ENCODE measurements at places on chromosomes 5 and 9. TPM values are rescaled to one million over a fixed set of nuclear protein-coding genes. Genes with fewer than 3 reads are reported as not detected.

PCDHB9 gene
- not detected for total RNA-seq

SHISAL2B gene
- not detected for total RNA-seq

CXCL14 gene
- not detected for total RNA-seq

PCDHB2 gene
- total RNA-seq = not detected

- DNase-seq = no peak
Measured at GRCh38 chr5:68408345-68408871, 192.9 kb downstream of the PIK3R1 start.

DNA sequence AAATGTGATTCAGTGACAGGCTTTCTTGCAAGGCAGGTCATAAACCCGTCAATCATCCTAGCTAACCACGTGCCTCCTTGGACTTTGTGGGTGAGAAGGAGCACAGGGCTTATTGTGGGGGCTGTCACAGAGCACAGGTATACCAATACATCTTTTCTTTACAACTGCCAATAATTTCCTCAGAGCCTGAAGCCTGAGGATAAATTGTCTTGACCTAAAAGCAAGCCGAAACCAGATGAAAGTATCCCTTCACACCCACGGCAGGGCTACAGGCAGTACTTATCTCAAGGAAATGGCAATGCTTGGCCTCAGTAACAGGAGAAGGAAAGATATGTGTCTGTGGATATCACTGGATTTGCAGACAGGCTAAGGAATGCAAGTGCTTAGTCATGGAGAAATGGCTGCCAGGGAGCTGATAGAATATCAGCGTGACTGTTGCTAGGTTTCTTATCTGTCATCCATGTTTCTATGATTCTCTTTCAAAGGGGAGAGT lies 90.3 kb upstream of the ZNF366 start:
- DNase-seq = no peak

GRCh38 chr9:92514635-92515034 lies 21.2 kb downstream of the ECM2 start:
- DNase-seq = no peak

GRCh38 chr5:35317586-35317985 lies 87.3 kb upstream of the PRLR start:
- no peak for DNase-seq

DNA sequence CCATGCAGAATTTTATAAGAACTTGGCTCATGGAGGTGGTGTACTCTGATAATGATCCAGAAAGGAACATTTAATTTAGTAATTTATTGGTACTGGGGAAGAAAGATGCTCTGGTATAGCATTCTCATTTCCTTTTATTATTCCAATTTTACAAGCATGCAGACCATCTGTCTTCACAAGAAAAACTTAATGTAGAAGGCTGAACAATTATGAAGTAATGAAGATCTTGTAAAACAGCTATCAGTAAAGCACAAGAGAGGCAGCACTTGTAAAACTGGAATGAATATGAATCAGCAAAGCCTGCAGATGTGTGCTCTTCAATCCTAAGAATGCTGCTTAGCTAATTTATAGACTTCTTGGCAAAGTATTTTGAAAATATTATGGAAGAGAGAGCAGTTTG lies 300.0 kb downstream of the YTHDC2 start:
- DNase-seq = no peak

DNA sequence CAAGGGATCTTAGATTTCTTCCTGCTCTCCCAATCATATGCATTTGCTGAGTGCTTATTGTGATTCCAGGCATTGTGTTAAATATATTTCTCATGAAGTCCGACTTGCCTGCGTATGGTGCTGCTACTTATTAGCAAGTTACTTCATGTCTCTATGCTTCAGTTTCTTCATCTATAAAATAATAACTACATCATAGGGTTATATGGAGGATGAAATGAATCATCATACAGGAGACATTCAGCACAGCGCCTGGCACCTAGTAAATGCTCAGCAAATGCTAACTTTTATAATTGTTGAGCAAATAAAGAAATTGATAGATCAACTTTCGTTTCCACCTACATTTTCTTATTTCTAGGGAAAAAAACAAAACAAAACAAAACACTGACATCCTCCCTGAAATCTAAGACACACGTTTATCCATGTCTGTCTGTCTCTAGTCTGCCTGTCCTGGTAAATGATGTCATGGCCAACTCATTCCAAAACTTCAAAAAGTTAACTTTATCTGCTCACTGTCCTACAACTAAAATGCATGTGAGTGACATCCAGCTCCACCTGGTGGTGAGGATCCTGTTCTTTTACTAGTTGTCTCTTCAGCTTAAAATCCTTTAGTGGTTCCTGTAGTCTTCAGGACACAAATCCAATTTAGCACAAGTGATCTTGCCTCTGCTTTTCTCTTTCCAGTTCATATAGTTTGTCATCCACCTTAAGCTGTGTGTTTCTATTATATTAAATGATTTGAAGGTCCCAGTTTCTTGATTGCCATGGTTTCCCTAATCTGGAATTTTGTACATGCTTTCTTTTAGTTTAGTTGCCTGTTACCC lies 27.7 kb downstream of the PPP3R2 start:
- DNase-seq = no peak

DNA sequence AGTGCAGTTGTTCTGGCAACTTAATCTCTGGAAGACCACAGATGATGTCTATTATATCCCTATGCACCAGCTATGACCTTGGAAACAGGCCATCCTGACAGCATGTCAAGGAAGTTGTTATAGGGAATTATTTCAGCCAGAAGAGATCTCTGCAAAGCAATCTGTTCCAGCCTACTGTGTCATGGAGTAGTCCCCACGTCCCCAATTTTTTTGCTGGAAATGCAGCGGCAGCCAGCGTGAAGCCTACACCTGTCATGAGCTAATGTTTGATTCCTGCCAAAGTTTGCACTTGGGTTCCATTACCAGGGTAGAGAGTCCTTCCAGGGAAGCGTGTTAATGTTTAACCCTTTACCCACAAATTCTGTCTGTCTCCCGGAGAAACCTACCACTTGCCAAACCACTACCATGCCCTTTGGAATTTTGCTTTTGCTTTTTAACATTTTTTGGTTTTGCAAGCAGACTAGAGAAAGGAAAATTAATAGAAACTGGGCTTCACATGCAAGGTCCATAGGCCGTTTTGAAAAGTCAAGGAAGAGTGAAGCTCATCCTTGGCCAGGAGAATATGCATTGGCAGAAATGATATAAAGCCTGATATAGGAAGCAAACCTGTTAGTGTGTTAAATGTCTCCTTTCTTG lies 174.9 kb upstream of the SPRY4 start:
- DNase-seq = no peak

DNA sequence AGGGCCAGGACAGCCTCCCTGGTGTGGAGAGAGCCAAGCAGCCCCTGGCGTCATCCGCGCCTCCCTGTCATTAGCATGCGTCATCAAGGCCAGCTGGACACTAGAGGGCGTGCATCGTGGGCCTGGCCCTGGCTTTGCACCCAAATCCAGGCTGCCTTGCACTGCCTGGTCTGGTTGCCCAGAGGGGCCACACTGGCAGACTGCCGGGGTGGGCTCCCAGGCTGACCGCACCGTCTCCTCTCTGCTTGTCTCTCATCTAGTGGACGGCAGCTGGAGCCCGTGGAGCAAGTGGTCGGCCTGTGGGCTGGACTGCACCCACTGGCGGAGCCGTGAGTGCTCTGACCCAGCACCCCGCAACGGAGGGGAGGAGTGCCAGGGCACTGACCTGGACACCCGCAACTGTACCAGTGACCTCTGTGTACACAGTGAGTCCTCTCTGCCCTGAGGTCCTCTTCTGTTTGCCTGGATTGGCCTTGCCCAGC lies 29.0 kb downstream of the HK3 start:
- DNase-seq = no peak

- DNase-seq = no peak
Measured at GRCh38 chr9:7185612-7186011, 427.8 kb downstream of the KDM4C start.

DNA sequence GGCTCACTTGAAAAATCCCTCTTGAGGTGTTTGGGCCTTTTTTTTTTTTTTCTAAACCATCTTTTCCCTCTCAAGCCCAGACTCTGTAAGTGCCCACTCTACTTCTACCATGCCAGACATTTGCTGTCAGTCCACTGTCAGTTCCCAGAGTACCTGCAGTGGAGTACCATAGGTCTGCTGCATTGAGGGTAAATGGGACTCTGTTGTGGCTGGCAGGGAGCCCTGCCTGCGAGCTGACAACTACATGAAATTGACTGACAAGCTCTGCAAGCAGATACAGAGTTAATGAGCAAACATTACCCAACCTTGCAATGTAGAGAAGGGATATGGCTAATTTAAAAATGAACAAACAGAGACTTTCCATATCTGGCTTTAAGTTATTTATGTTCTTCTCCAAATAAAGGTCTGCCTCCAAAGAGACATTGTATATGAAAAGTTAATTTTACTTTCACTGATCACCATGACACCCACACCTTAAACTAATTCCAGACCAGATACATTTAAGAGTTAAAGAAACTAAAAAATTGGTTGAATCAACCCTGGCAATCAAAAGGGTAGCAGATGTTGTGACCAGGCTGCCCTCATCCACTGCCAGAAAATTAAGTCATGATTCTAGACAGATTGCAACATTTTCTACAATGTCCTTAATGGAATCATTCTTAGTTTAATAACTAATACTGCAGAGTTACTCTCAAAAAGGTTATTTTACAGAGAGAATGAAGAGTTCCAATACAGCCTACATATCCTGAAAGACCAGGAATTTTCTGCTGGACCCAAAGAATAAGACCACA lies 100.4 kb upstream of the PAM start:
- peak; percentile 60 for DNase-seq

DNA sequence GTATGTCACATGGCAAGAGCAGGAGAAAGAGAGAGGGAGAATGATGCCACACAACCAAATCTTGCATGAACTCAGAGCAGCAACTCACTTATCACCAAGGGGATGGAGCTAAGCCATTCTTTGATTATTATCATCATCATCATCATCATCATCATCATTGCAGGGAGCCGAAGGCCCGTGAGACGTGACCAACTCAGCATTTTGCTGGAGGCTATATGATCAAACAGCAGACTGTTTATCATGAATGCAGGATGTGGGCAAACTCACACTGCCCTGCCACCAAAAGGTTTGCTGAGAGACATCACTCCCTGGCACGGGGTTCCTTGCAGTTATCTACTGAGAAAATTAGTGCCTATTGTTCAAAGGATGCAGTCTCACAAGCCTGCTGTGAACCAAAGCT lies 8.6 kb upstream of the ZNF169 start:
- DNase-seq = no peak

DNA sequence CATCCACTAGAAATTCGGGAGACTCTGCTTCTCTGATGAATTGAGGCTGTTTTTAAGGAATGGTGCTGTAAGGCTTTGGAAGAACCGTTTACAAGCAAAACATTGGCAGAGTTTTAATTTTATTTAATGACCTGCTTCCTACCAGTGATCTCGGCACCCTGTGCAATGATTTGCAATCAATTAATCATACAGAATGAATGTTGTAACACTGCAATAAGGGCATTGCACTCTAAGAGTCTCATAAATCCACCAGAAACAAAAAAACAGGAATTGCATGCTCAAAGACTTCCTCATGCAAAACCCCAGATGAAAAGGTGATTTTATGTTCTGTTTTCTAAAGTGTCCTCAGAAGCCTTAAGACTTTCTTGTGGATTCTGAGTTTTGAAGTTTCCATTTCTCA lies 295.7 kb downstream of the ARHGEF28 start:
- no peak for DNase-seq

- DNase-seq = no peak
Measured at GRCh38 chr9:79980432-79980831, 408.7 kb downstream of the TLE4 start.

Data from natural killer cell treated with Interleukin-12 subunit alpha and Interleukin-12 subunit beta and Interleukin-15 and Interleukin-18, amount 100 ng/mL, for 72 hours (primary cell).